Right ventricle myocardium superior (tissue), 1 donor: ENCODE measurements at places on chromosomes 12 and 14. TPM values are rescaled to one million over a fixed set of nuclear protein-coding genes. Genes with fewer than 3 reads are reported as not detected.

GRCh38 chr12:60152756-60153155 lies 556.9 kb downstream of the SLC16A7 start:
- no peak for DNase-seq

The HCAR2 gene
- total RNA-seq = 0.27 TPM

The ISM2 gene
- total RNA-seq = not detected

DNA sequence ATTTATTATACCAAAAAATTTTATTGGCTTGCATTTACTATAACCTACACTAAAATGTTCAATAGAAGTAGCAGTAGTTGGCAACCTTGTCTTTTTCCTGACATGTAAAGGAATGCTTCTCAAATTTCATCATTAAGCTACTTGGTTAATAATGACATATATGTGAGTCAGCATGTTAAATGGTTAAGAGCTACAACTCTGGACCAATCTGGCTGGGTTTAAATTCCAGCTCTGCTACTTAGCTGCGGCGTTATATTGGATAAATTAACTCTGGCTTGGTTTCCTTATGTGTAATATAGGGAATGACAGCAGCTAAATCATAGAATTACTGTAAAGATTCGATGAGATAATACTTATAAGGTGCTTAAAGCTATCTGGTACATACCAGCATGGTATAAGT lies 53.7 kb upstream of the OTOGL start:
- DNase-seq = no peak

DNA sequence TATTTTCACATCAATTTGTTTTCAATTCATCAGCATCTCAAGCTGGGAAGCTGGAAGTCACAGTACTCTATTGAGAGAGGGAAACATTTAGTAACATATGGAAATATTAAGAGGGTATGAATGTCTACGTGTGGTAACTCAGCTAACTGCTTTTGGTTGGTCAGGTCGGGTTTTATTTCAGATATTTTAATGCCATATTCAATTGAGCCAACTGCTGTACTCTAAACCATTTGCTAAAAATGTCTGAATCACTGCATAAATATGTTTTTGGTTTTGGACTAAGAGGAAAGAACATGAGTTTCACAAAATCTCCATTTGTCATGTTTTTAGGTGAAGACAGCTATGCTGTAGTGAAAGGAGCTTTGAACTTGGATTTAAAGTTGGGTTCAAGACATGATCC lies 18.9 kb upstream of the PPFIBP1 start:
- DNase-seq = no peak

DNA sequence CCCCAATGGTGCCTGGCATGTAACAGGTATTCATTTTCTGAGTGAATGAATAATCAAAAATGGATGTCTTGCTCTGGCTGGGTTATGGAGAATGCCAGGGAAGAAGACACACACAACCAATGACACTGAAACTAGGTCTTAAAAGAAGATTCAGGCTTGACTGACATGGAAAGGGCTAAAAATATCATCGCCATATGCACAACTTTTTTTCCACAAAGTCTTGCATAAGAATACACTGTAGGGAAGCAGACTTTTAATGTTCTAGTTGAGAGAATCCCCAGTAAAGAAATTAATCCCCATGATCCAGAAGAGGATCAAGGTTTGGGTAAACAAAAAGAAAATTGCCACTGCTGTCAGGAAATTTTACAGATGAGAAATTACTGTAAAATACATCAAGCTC lies 116.4 kb downstream of the SLC2A13 start:
- no peak for DNase-seq

The KRT3 gene
- not detected for total RNA-seq

The TAS2R42 gene
- not detected for total RNA-seq

DNA sequence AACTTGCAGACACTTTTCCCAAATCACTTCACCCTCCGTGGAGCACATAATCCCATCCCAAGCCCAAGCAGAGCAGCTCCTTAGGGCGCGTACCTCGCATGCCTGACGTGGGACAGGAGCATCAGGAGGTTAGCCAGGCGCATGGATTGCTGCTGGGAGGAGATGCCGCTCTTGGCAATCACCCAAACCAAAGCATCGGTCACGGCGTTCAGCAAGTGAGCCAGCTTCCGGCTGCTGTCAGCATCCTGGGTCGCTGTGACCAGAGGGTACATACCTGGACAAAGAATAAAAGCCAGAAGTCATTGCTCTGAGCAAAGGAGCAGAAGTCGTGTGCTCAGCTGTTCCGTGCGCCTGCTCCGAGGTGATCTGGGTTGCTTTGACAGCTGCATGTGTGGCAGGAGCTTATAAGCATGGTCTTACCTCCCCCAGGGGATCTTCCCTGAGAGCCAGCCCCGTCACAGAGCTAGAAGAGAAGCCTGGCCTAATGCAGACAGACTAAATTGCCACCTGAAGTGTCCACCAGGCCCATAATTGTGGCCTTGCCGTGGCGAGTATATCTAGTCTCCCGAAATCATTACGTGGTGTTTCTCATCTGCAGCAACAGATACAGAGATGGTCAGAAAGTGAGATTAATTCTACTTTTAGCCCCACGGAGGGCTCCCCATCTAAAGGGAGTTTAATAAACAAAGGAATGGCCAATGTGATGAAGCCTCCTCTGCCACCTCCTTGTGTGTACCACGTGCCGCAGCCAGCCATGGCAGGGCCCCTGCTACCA lies 59.1 kb downstream of the ESR2 start:
- no peak for DNase-seq

DNA sequence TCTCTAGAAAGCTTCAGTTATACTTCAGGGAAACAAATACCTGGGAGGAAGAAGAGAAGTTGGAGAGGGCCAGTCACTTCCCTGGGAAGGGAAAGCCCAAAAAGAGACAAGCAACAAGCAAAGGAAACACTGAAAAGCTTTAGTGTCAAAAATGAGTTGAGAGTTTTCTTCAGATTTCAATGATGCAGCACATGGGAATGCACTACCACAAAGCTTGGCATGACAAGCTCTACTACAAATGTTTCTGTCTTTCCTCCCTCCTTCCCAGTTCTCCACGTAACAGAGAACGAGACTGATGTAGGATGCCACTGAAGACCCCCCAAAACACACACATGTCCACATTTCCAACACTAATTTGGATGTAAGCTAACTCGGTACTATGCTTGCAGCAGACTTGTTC lies 26.8 kb upstream of the ADAMTS20 start:
- DNase-seq = no peak

The SOAT2 gene
- not detected for total RNA-seq

The LMNTD1 gene
- total RNA-seq = not detected

GRCh38 chr14:87158283-87158682 lies 834.7 kb downstream of the GALC start:
- DNase-seq = no peak

DNA sequence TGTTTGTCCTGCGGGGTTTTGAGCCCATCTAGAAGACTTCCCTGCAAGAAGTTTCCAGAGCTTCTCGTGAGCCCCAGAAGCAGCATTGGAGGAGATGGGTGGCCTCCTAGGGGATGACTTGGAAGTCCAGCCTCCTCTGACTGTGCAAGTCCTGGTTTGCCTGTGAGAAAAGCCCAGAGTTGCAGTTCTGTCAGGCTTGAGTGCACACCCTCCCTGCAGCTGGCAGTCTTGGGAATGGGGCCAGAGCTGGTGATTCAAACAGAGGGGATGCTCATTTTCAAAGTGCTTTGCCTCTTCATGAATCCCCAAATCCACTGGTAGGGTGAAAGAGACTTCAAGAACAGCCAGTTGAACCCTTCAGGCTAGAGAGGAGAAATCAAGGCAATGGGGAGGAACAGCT lies 3.9 kb upstream of the PPP1R1A start:
- DNase-seq = no peak

- DNase-seq = no peak
Measured at GRCh38 chr12:54286042-54287030, 5.8 kb downstream of the HNRNPA1 start.

DNA sequence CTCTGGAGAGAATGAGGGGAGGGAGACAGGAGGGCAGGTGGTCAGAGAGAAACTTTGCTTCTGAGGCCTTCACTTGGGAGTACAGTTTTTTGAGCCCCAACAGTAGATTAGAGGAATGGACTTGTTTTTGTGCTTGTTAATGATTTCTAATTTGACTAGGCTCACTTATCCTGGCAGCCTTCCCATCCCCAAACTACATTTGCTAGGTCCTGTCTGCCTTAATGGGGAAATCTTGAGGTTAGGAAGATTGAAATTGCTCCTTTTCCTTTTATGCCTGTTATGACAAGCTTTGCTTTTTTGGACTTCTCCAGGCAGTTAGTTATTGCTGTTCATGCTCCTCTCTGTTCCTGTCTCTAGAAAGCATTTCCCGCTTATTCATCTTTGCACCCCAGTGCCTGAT lies 37.7 kb downstream of the SYNE2 start:
- DNase-seq = no peak

GRCh38 chr14:34164162-34164864 lies 213.4 kb upstream of the EGLN3 start:
- no peak for DNase-seq

- no peak for DNase-seq
Measured at GRCh38 chr12:75955251-75955650, 76.3 kb downstream of the PHLDA1 start.

DNA sequence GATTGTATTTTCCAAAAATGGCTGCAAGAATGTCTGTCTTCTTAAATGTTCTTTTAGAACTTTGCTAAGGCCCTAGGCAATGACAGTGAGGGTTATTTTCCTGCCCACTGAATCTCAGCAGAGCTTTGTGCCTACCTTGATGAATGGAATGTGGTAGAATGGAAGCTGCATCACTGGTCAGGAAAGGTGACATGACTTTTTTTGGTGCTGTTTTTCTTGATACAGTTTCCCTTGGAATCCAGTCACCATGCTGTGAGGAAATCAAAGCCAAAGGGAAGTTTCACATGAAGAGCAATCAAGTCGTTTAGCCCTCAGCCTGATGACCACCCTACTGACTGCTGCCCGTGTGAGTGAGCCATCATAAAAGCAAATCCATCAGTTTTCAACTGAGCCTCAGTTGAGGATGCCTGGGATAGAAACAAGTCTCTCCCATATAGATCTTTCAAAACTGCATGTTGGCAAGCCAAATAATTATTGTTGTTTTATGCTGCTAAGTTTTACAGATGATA lies 886.0 kb upstream of the FBXO33 start:
- DNase-seq = no peak

The CCDC38 gene
- total RNA-seq = 0.08 TPM

The FOXG1 gene
- total RNA-seq = not detected

- no peak for DNase-seq
Measured at GRCh38 chr14:100296106-100296651, 10.1 kb downstream of the SLC25A29 start.

- DNase-seq = no peak
Measured at GRCh38 chr14:85483037-85483436, 46.9 kb upstream of the FLRT2 start.

GRCh38 chr12:113186033-113186365 lies 478 bp downstream of the RITA1 start:
- DNase-seq = no peak

- DNase-seq = no peak
Measured at GRCh38 chr14:81561084-81561775, 27.6 kb upstream of the SEL1L start.

GRCh38 chr14:69484444-69485314 lies at the start of gene PLEKHD1:
TSS of gene PLEKHD1 (plus strand) at chr14:69484728. CDS start at chr14:69484966, 238 bp downstream.
- DNase-seq = peak; percentile 36

The OR4Q3 gene
- total RNA-seq = not detected

The TAS2R7 gene
- not detected for total RNA-seq

DNA sequence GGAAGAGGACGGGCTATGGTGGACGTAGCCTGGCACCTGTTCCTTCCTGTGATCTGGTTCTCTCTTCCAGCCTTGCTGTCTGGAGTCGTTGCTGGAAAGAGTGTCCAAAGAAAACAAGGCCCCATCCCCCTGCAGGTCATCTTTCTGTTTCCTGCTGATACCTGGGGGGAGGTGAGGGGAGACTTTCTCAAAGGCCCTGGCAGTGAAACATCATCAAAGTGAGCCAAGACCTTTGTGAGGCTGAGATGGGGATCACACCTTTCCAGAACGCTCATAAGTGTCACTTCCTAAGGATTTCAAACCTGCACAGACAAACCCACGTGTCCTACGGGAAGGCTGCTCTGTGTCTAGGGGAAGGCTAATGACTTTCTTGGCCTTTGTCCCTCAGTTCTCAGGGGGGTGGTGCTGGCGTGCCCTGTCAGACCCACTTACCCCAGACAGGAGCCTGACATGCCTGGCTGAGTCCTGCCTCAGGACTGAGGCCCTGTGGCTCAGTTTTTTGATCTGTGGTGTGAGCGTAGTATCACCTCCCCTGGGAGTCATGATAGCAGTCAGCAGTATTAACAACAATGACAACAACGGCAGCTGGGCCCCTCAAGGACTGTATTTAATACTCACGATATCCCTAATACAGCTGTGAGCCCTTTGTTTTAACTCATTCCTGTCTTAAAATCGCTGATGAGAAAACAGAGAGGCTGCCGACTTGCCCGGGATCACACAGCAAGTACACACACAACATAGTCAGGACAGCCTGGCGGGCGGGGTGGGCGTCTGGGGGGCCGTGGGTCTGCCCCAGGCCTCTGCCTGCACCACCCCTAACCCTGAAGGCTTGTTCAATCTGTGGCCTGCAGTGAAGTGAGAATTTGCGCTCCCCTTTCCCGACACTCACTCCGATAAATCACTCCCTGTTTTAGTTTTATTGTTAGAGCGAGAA lies 235.2 kb downstream of the SLC41A2 start:
- DNase-seq = no peak

The BCL11B gene
- 0.08 TPM for total RNA-seq

- DNase-seq = peak; percentile 72
Measured at GRCh38 chr14:24332268-24332993, 2.4 kb downstream of the ADCY4 start.

The NKX2-1 gene
- total RNA-seq = not detected

The DIO2 gene
- 2.8 TPM for total RNA-seq

The DACT1 gene
- total RNA-seq = 2.4 TPM

DNA sequence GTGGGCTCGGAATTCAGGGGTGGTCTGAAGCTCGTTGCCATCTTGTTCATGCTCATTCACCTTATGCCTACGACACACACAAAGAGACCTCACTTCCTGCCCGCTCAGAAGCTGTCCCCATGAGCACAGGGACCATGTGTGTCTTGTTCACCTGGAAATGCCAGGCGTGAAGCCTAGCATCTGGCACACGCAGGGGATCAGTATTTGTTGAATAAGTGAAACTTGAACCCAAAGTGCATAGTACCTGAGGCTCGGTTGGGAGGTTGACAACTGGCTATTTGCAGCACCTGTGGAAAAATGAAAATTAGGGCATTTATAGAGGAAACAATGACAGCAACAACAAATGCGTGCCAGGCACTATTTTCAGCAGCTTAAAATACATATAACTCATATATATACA lies 5.4 kb downstream of the C12orf43 start:
- DNase-seq = no peak

GRCh38 chr14:99242816-99243721 lies 28.9 kb downstream of the BCL11B start:
- no peak for DNase-seq

The LHX5 gene
- not detected for total RNA-seq

The CLEC14A gene
- 28.8 TPM for total RNA-seq

DNA sequence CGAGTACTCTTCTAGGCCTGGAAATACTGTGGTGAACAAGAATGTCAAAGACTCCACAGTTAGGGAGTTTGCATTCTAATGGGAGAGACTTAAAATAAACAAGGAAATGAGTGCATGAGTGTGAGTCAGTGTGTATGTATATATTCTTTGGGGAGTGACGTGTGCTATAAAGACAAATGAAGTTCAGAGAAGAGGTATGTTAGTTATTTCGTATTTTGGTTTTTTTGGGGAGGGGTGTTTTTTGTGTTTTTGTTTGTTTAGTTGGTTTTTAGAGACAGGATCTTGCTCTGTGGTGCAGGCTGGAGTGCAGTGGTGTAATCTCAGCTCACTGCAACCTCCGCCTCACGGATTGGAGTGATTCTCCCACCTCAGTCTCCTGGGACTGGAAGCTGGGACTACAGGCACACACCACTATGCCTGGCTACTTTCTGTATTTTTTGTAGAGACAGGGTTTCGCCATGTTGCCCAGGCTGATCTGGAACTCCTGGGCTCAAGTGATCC lies 74.3 kb downstream of the SRGAP1 start:
- DNase-seq = no peak
